ENCODE measurements at places on chromosomes 11 and 22.

- DNase-seq = no peak
Measured at GRCh38 chr11:47714554-47715081, 551 bp downstream of the AGBL2 start.

DNA sequence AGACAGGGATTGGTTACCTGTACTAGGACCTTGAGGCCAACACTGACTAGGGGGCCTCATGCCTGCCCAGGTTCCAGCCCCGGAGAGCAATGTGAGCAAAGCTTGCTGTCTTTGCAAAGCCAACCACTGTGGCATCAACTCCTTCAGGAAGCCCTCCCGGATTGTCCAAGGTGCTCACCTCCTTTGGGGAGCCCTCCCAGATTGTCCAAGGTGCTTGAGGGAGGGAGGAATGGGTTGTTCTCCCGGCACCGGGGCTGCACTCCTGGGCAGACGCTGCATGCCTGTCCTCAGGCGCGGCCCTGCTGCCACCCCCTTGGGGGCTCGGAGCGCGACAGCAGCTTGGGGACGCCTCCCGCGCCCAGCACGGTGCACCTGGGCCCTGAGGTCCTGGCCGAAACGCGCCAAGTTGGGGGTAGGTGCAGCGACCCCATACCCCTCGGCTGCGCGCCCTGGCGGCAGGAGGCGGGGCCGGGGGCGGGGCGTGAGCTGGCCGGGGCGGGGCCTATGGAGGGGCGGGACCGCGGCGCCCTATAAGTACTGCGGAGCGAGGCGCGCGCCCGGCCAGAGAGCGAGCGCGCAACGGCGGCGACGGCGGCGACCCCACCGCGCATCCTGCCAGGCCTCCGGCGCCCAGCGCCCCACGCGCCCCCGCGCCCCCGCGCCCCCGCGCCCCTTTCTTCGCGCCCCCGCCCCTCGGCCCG, at the start of gene CD81:
Gene CD81, plus strand, starts transcription at position 560 of the 701 bp plus-strand sequence. CDS start 240 bp downstream, outside the sequence.
- DNase-seq = no peak

- no peak for DNase-seq
Measured at GRCh38 chr22:22479999-22480532, 28.5 kb downstream of the ZNF280B start.

DNA sequence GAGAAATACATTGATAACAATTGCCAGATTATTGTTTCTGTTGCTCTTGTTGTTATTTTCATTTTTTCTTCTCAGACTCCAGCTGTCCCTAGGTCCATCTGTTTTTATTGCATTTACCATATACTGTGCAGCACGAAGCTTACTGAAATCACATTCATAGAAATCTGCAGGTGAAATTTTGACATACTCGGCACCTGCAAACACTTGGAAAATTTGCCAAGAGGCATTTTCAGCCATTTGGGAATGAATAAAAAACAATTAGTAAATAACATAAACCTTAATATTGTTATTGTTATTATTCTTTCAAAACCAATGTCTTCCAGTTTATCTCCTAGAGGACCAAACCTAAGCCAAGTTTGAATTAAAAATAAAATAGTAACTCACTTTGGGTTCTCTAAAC, 2357.2 kb downstream of the LRRC4C start:
- no peak for DNase-seq

DNA sequence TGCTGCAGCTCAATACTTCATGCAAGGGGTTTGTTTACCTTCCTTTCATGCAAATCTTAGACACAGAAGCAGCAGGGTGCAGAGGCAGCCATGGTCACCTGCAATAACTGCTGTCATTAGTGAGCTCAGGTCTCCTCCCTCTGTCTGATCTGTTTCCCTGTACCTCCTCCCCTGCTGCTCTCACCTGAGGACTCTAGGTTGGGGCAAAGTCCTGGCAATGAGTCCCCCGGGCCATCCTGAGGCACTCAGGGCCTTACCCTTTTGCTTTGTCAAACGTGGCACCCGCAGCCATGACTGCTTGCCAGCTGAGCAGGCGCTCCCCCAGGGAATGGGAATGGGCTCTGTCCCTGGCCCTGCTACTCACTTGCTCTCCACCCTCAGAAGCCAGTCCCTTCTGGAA, 3.9 kb downstream of the LRRC10B start:
- DNase-seq = no peak

- DNase-seq = no peak
Measured at GRCh38 chr11:67357831-67358670, 4.7 kb upstream of the POLD4 start.

DNA sequence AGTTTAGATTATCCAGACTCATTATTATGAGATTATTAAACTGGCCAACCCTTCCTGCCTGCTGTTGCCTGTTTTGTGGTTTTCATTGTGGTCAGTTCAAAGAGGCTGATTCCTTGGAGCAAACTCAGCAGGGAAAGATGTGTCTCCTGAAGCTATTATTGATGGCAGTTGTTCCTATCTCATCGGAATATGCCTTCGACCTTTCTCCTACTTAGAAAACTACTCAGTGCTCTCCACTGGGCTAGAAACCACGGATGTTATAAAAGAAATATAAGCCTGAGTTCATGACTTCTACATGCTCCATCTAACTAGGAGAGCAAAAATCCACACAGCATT, 80.2 kb upstream of the NAV2 start:
- no peak for DNase-seq

DNA sequence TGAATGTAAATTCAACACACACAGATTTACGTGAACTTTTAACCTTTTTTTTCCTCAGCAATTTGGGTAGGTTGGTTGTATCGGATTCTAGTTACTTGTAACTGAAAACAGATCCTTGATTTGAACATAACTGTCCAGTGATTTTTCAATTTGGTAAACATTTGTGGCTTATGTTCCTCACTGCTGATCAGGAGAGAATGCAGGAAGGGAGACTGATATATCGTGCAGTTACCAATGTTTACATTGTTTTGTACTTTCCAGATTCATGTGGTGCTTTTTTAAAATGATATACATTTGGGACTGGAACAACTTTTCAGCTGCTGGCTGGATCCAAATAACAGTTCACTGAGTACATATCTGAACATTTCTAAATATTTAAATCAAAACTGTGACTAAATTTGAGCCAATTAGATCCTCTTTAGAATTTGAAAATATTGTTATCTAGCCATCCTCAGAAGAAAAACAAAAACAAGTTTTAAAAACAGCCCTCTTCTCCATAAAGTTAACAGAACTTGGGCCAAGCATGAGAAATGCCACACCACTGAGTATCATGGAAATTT, 84.3 kb upstream of the MTMR2 start:
- no peak for DNase-seq

DNA sequence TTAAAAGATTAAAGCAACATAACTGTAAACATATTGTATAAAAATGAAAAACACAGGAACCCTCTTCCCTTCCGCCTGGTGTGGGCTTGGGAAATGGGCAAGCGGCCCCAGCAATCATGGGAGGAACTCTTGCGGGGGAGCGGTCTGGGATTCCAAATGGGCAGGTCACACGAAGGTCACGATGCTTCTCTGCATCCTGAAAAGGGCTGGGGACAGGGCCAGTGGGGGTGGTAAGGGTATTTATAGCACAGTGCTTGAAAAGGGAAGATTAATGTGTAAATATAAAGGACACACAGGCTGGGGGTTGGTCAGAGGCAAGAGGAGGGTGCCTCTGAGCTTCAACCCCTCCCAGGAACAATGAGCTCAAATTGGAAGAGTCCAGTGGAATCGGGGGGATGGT, 46.9 kb upstream of the OR4B1 start:
- DNase-seq = no peak

GRCh38 chr11:89015614-89016013, 50.2 kb downstream of the GRM5 start:
- DNase-seq = no peak

GRCh38 chr11:71384561-71384960, 63.6 kb downstream of the DHCR7 start:
- DNase-seq = no peak

DNA sequence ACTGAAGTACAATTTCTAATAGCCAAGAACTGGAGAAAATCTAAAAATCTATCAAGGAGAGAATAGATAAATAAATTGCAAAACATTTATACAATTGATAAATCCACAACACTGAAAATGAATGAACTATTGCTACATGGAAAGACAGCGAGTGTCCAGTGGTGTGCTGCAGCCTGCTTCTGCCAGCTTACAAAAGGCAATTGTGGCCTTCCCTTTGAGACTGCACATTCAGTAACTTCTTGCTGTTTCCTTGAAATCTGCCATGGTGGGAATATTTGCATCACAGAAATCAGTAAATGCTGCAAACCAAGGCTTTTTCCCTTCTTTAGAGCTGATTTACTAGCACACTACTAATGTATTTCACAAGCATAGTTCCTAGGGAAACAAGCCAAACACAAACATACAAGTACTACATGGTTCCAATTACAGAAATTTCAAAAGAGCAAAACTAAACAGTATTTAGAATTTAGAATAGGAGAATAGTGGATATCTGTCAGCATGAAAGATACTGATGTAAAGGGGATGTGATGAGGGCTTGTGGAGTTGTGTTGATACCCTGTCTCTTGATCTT, 76.9 kb upstream of the TRIM77 start:
- no peak for DNase-seq

DNA sequence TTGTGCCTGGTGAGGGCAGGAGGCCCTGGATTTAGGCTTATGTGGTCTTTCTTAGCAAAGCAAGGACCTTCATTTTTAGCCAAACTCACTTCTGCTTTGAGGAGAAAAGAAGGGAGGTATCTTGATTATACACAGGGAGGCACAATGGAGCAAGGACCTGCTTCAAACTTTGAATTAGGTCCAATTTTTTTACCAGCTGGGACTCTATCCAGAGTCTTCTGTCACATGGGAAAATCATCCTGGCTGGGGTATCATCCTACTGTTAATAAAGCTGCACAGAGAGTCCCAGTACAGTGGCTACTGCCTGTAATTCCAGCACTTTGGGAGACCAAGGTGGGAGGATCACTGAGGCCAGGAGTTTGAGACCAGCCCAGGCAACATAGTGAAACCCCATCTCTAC, 87.8 kb downstream of the CWC15 start:
- DNase-seq = no peak

GRCh38 chr22:47168441-47168840, 406.0 kb downstream of the TBC1D22A start:
- DNase-seq = no peak

DNA sequence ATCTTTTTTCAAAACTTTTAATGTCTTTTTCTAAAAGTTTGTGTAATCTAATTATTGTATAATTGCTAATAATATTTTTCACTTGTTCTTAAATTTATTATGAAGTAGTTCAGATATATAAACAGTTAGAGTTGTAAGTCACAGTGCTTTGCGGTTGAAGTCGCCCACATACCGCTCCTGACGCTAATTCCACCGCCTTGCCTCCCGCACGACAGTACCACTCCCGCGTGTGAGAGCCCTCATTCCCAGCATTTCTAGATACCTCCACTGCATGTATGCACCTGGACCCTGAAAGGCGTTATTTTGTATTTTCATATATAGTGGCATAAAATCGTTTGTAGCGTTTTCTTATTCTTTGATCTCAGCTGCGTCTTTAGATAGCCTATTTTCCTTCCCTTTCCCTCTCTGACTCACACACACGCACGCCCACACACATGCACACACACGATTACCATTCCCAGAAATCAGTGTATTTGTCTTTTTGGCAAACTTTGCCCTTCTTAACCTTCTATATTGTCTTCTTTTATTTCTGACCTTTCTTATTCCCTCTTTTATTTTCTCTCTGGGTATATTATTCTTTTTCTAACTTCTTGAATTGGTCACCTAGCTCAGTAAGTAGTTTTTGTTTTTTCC, 56.4 kb upstream of the PITPNB start:
- DNase-seq = no peak

- DNase-seq = no peak
Measured at GRCh38 chr11:65539744-65540289, 14.9 kb downstream of the SCYL1 start.

- DNase-seq = no peak
Measured at GRCh38 chr22:48895831-48896765, 931.6 kb downstream of the BRD1 start.

GRCh38 chr11:75090671-75091177, 6.0 kb downstream of the OR2AT4 start:
- DNase-seq = no peak

GRCh38 chr11:65432686-65433582, 10.3 kb downstream of the NEAT1 start:
- DNase-seq = peak; percentile 41

DNA sequence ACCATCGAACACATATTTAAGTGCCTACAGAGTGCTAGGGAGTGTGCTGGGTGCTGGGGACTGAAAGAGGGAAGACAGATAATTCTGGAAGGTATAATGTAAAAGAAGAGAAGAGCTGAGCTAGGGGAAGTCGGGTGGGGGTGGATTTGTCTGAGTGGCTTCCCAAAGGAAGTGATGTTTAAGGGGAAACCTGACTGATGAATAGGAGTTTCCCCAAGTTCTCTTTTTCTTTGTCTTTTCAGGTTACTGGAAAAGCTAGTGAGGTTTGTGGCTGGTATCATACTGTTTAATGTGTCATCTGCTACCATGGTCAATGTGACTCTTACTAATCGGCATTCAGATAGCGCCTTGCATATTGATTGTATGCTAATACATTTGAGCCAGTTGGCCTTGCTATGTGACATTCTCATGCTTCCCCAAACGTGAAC, 151.6 kb upstream of the MTMR2 start:
- DNase-seq = no peak

DNA sequence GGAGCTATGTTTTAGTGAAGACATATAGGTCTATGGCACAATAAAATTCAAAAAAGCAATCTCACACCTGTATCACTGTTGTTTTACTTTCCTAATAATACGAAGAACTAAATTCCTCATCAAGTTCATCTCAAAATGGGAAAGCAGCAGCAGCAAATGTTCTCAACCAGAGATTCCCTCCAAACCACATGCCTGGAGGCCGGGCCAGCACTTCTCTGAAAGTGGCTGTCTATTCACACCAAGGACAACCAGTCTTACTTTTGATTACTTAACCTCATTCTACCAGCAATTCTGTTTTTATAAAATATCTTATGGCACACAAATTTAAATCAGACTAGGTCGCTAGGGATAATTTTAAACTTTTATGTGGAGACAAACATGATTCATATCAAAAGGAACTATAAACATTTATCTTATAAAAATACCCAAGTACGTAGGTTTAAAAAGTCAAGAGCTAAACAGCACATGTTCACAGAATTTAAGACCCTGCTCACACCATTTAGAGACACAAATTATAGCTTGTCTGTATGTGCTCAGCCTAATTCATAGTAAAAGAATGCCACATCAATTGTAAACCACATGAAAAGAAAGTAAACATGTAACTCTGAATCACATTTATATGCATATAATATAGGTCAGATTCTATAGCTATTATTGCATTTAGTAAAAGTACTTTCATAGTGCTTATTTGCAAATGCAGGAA, 46.1 kb downstream of the RRAS2 start:
- no peak for DNase-seq

- no peak for DNase-seq
Measured at GRCh38 chr11:131691181-131692041, 321.0 kb downstream of the NTM start.

GRCh38 chr11:17691976-17692375, 27.4 kb upstream of the MYOD1 start:
- DNase-seq = no peak

Measured in HL-60 (cell line).